ENCODE measurements at places on chromosomes 4 and X. TPM values are rescaled to one million over a fixed set of nuclear protein-coding genes. Genes with fewer than 3 reads are reported as not detected.

PCDH11X gene
- total RNA-seq: not detected

HSD17B13 gene
- total RNA-seq: 0.35 TPM

LDB2 gene
- total RNA-seq: not detected

MID2 gene
- 2.1 TPM for total RNA-seq

GRCh38 chrX:124804962-124805361, 458.6 kb downstream of the SH2D1A start:
- H3K36me3 ChIP-seq: no peaks in the 10 kb centered on the region
- H3K4me1 ChIP-seq: no peaks in the 10 kb centered on the region
- H3K27ac ChIP-seq: no peak overlapping the region
- no peak overlapping the region for H3K4me3 ChIP-seq
- H3K27me3 ChIP-seq: no peaks in the 10 kb centered on the region

- H3K27me3 ChIP-seq: no peaks in the 10 kb centered on the region
- H3K36me3 ChIP-seq: no peaks in the 10 kb centered on the region
- peaks cover 1% of the 10 kb centered on the region for H3K4me1 ChIP-seq
- H3K27ac ChIP-seq: no peak overlapping the region
These were observed 58.5 kb downstream of the APOO start for GRCh38 chrX:23849241-23849640.

- no peaks in the 10 kb centered on the region for H3K27me3 ChIP-seq
- H3K4me1 ChIP-seq: no peaks in the 10 kb centered on the region
- no peak for DNase-seq
- no peak overlapping the region for H3K27ac ChIP-seq
- no peaks in the 10 kb centered on the region for H3K36me3 ChIP-seq
These were observed 110.7 kb downstream of the CFAP299 start for GRCh38 chr4:80446248-80446647.

GRCh38 chr4:6201580-6202091, 1.3 kb upstream of the JAKMIP1 start:
- H3K4me1 ChIP-seq: peaks cover 21% of the 10 kb centered on the region
- H3K4me3 ChIP-seq: peak overlapping the region; percentile 61
- H3K27me3 ChIP-seq: peaks cover 27% of the 10 kb centered on the region

GRCh38 chr4:119477412-119478053, 151.1 kb downstream of the PDE5A start:
- no peak overlapping the region for H3K4me3 ChIP-seq
- H3K27me3 ChIP-seq: no peaks in the 10 kb centered on the region
- H3K27ac ChIP-seq: no peak overlapping the region
- H3K36me3 ChIP-seq: peaks cover 46% of the 10 kb centered on the region

- no peak overlapping the region for H3K4me3 ChIP-seq
- no peak overlapping the region for H3K27ac ChIP-seq
- H3K27me3 ChIP-seq: peaks cover 6% of the 10 kb centered on the region
- H3K4me1 ChIP-seq: peaks cover 6% of the 10 kb centered on the region
These were observed 51.7 kb downstream of the HTT-AS start for GRCh38 chr4:3022651-3023050.

DNA sequence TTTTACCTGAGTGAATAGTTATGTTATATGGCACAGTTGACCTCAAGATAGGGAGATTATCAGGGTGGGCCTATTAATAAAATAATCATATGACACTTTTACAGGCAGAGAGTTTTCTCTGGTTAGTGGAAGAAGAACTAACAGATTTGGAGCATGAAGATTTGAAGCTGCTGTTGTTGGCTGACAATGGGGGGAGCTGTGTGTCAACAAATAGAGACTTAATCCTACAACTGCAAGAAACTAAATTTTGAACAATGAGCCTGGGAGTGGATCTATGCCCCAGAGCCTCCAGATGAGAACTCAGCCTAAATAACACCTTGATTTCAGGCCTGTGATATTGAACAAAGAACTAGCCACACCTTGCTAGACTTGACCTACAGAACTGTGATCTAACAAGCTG, 7.2 kb upstream of the CCSER1 start:
- H3K27ac ChIP-seq: no peak overlapping the region
- no peaks in the 10 kb centered on the region for H3K27me3 ChIP-seq
- H3K36me3 ChIP-seq: no peaks in the 10 kb centered on the region
- no peak for DNase-seq
- H3K4me1 ChIP-seq: peaks cover 7% of the 10 kb centered on the region

GRCh38 chr4:177386278-177386815, 55.9 kb downstream of the AGA start:
- no peak overlapping the region for H3K27ac ChIP-seq
- DNase-seq: no peak
- H3K4me3 ChIP-seq: no peak overlapping the region
- no peaks in the 10 kb centered on the region for H3K4me1 ChIP-seq
- no peaks in the 10 kb centered on the region for H3K36me3 ChIP-seq

DNA sequence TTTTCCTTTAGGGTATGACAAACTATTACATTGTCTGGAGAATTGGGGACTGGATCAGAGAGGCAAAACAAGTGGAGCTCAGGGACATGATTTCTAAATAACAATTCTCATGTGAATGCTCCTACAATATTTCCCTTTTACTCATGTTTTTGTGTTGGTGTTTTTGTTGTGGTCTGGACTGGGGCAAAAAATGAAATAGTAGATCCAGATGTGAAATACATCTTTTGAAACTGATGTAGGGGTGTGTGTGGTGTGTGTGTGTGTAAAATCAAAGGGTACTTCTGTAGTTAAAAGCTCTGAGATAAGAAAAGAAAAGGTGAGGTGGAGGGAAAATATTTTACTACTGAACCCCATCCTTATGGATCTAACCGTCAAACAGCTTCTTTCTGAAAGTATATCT, 188.4 kb upstream of the RPL34 start:
- H3K4me1 ChIP-seq: no peaks in the 10 kb centered on the region
- no peaks in the 10 kb centered on the region for H3K27me3 ChIP-seq
- DNase-seq: no peak
- H3K27ac ChIP-seq: no peak overlapping the region
- no peaks in the 10 kb centered on the region for H3K36me3 ChIP-seq

DNA sequence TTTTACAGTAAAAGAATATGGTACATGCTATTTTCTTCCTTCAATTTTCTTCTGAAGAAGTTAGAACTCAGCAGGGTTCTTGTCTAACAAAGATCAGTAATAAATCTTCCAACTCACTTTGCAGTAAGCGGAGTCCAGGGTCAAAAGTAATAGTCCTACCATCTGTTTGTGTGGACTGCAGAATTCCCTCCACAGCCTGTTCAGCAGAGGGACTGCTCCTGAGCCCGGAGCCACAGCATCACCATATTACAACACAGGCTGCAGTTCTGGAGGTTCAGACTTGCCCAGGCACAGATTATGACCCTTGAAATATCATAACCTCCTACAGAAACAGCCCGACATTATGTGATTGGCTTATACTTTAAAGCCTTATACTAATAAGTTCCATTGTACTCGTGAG, 10.3 kb downstream of the FHDC1 start:
- H3K27ac ChIP-seq: no peak overlapping the region
- H3K36me3 ChIP-seq: no peaks in the 10 kb centered on the region
- H3K4me1 ChIP-seq: no peaks in the 10 kb centered on the region

GRCh38 chrX:13733506-13733905, 914 bp downstream of the TRAPPC2 start:
- no peaks in the 10 kb centered on the region for H3K27me3 ChIP-seq
- peaks cover 67% of the 10 kb centered on the region for H3K4me1 ChIP-seq
- peaks cover 27% of the 10 kb centered on the region for H3K36me3 ChIP-seq
- peak overlapping the region; percentile 92 for H3K27ac ChIP-seq
- H3K4me3 ChIP-seq: peak overlapping the region; percentile 93
- DNase-seq: no peak

DNA sequence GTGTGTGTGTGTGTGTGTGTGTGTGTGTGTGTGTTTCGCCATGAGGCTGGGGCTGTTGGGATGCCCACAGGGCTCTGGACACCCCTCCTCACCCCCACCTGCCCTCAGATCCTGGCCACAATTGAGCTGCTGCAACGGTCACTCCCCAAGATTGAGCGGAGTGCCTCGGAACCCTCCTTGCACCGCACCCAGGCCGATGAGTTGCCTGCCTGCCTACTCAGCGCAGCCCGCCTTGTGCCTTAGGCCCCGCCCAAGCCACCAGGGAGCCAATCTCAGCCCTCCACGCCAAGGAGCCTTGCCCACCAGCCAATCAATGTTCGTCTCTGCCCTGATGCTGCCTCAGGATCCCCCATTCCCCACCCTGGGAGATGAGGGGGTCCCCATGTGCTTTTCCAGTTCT, 10.2 kb downstream of the ARAF start:
- H3K36me3 ChIP-seq: peaks cover 56% of the 10 kb centered on the region
- H3K4me1 ChIP-seq: peaks cover 17% of the 10 kb centered on the region
- H3K27ac ChIP-seq: no peak overlapping the region
- H3K4me3 ChIP-seq: no peak overlapping the region

Data from activated B cell treated with CpG ODN at 0.5 μM for 24 hours (primary cell).